ENCODE measurements at places on chromosomes 2 and 18. TPM values are rescaled to one million over a fixed set of nuclear protein-coding genes. Genes with fewer than 3 reads are reported as not detected.

ATP8B1 gene
- 71.8 TPM for total RNA-seq

DNA sequence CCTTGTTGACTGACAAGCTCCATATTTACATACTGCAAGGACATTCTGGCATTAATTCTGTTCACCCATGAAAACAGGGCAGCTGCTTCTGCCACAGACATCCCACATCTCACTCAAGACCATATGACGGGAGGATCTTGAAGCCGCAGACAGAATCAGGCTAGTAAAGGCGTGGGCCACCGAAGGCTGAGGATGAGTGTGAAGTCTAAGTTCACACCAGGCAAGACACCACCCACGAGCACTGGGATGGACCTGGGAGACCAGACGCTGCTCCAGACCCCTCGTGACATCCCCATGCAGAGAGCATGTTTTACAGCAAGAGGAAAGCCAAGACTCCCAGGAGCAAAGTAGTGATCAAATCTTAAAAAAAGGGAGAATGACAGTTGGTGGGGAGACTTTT, 3.2 kb downstream of the FHL2 start:
- H3K4me3 ChIP-seq: no peak overlapping the region
- no peak overlapping the region for H3K27ac ChIP-seq
- no peaks in the 10 kb centered on the region for H3K36me3 ChIP-seq
- H3K4me1 ChIP-seq: peaks cover 6% of the 10 kb centered on the region
- H3K27me3 ChIP-seq: no peaks in the 10 kb centered on the region

DNA sequence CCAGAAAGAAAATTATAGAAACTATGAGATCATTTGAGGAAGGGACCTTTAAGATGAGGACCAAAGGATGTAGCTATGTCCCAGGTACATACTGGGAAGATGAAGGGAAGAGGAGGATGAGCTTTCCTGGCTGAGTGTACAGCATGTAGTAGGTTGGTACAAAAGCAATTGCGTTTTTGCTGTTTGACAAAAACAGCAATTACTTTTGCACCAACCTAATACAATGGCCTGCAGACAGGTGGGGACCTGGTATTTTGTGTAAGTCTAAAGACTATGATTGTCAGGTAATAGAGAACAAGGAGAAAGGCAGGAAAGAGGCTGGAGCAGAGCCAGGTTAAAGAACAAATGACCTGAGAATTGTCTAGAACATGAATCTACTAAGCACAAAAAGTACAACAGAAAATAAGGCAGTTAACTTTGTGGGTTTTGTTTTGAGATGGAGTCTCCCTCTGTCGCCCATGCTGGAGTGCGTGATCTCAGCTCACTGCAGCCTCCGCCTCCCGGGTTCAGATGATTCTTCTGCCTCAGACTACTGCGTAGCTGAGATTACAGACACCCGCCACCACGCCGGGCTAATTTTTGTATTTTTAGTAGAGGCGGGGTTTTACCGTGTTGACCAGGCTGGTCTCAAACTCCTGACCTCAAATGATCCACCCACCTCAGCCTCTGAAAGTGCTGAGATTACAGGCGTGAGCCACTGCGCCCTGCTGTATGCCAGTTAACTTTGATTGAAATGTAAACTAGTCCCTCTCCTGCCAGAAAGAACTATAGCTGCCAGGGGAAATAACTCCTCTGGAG, 3.2 kb upstream of the TGOLN2 start:
- H3K4me1 ChIP-seq: peaks cover 19% of the 10 kb centered on the region
- no peak overlapping the region for H3K4me3 ChIP-seq
- H3K27ac ChIP-seq: no peak overlapping the region
- H3K27me3 ChIP-seq: no peaks in the 10 kb centered on the region
- no peaks in the 10 kb centered on the region for H3K36me3 ChIP-seq
- DNase-seq: no peak

DNA sequence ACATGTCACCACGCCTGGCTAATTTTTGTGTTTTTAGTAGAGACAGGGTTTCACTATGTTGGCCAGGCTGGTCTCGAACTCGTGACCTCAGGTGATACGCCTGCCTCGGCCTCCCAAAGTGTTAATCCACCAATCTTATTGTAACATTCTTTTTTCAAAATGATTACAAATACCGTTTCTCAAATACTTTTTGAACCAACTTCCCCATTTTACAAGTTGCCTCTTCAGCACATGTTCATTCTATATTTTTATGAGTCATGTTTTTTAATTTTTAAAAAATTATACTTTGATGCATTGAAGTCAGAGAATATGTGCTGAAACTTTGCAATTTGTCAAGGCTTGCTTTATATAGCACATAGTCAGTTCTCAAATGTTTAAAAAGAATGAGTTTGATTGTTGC, 58.2 kb downstream of the QPCT start:
- H3K36me3 ChIP-seq: no peaks in the 10 kb centered on the region
- H3K27me3 ChIP-seq: no peaks in the 10 kb centered on the region
- H3K4me1 ChIP-seq: no peaks in the 10 kb centered on the region
- H3K27ac ChIP-seq: no peak overlapping the region
- H3K4me3 ChIP-seq: no peak overlapping the region

- peaks cover 69% of the 10 kb centered on the region for H3K4me1 ChIP-seq
- H3K27ac ChIP-seq: peak overlapping the region; percentile 88
Measured at GRCh38 chr2:85887566-85888019, 1.2 kb downstream of the ST3GAL5 start.

CIB4 gene
- total RNA-seq: not detected

GRCh38 chr2:191650896-191651773, 26.8 kb upstream of the NABP1 start:
- DNase-seq: no peak
- H3K27me3 ChIP-seq: no peaks in the 10 kb centered on the region
- H3K4me3 ChIP-seq: no peak overlapping the region

DNA sequence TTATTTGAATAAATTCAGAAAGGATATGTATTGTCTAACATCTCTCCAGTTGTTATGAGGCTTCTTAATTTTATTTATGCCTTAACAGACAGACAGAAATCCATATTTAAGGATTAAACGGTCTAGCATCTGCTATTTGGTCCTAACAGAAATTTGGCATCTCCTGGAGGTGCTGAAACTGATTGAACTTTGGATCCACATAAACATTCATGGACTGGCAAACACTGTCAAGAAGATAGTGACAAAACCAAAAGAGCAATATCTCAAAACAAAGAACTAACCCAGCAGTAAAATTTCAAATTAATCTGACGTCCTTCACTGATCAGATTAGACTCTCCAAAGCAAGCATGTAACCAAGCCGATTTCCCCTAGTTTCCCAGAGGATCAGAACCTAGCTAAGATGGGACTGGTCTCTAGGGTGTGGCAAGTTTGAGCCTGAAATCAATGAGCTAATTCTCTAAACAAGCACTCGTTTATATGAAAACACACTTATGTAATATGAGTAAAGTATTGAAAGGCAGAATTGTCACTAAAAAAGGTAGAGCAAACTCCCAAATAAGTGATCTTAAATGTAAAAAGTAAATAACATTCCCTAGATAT, 139.5 kb downstream of the NOL4 start:
- no peak for DNase-seq
- H3K27ac ChIP-seq: no peak overlapping the region
- H3K4me1 ChIP-seq: no peaks in the 10 kb centered on the region
- H3K36me3 ChIP-seq: no peaks in the 10 kb centered on the region

GRCh38 chr2:145415151-145415550, 895.2 kb upstream of the ZEB2 start:
- DNase-seq: no peak
- no peaks in the 10 kb centered on the region for H3K27me3 ChIP-seq
- no peaks in the 10 kb centered on the region for H3K4me1 ChIP-seq
- H3K4me3 ChIP-seq: no peak overlapping the region
- H3K36me3 ChIP-seq: no peaks in the 10 kb centered on the region

Measured in thyroid gland (tissue), 4 donors.